ENCODE measurements at places on chromosomes 5 and 9.

DNA sequence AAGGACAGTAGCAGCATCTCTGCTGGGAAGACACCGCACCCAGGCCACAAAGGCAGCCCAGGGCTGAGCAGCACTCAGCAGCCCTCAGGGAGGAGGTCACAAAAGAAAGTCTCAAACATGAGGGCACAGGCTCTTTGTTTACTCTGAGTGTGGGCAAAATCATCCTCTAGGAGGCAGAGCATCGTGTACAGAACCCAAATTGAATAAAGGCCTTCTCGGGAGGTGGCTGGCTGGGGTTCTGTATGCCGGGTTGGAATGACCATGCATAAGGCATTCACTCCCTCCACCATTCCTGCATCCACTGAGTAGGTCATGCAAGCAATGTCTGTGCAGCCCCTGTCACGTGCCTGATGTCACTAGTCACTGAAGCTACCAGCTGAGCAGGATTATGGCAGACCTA, 412.8 kb downstream of the SPOCK1 start:
- no peak for DNase-seq

- no peak for DNase-seq
These were observed 487.2 kb downstream of the ENC1 start for GRCh38 chr5:74153255-74153790.

GRCh38 chr9:74800226-74800625, 87.5 kb downstream of the TRPM6 start:
- DNase-seq = no peak

DNA sequence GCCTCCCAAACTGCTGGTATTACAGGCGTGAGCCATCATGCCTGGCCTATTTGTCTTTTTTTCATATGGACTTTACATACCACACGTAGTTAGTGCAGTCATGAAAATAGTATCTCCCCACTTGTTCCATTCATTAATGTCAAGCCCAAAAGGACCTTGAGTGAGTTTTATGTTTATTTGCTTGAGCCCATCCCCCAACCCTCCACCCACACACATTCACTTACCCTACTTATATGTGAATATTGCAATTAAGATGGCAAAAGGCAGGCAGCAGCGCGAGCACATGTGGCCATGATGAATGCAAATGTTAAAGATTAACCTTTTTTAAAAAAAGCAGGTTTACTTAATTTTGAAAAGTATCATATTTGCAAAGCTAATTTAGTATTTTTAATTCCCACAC, 24.9 kb upstream of the PIK3R1 start:
- DNase-seq = no peak

- no peak for DNase-seq
These were observed 83.8 kb downstream of the PRDM9 start for GRCh38 chr5:23591250-23591649.

GRCh38 chr9:129328355-129329042, 150.4 kb upstream of the IER5L start:
- DNase-seq = no peak

- no peak for DNase-seq
These were observed 204.2 kb upstream of the RGMB start for GRCh38 chr5:98569288-98569687.

DNA sequence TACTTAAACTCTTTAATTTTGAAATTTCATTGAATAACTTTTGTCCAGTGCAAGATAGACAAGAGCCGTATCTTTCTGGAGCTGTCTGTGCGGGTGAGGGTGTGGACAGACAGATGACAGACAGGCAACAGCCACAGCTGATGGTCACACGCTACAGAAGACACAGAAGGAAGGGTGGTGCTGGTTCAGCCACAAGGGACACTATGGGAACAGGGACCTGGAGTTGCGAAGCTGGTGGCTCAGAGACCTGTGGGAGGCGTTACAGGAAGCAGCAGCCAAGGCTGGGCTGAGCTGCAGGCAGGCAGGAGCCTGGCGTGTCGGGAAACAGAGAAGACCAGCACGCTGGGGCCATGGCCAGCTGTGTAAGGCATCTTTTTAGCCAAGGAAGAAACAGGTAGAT, 104.4 kb downstream of the WNK2 start:
- DNase-seq = no peak

- DNase-seq = no peak
These were observed 490.9 kb downstream of the GADD45G start for GRCh38 chr9:90095682-90096081.

DNA sequence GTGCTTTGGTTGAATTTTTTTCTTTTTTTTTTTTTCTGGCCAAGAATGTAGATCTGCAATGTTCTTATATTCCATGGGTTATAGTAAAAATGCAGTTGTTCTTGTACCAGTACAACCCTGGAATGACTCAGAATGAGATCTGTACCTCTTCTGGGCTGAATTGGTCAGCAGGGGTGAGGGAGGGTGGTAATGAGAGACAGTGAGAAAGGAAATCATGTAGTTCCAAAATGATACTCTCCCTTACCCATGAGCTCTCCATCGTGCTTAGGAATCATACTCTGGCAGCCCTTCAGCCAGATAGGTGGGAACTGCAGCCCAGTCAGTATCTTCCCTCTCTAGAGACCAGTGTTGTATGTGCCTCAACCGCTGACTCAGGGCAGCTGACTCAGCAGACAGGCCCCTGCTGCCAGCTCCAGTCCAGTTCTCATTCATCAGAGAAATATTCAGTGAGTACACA, 2.1 kb upstream of the GLIS3 start:
- no peak for DNase-seq

- no peak for DNase-seq
These were observed 57.3 kb upstream of the RPL26L1 start for GRCh38 chr5:172901788-172902496.
